ENCODE measurements at places on chromosomes 13 and 19.
A peak's percentile ranks its signal among the peaks of the same experiment; 100 is the strongest.

DNA sequence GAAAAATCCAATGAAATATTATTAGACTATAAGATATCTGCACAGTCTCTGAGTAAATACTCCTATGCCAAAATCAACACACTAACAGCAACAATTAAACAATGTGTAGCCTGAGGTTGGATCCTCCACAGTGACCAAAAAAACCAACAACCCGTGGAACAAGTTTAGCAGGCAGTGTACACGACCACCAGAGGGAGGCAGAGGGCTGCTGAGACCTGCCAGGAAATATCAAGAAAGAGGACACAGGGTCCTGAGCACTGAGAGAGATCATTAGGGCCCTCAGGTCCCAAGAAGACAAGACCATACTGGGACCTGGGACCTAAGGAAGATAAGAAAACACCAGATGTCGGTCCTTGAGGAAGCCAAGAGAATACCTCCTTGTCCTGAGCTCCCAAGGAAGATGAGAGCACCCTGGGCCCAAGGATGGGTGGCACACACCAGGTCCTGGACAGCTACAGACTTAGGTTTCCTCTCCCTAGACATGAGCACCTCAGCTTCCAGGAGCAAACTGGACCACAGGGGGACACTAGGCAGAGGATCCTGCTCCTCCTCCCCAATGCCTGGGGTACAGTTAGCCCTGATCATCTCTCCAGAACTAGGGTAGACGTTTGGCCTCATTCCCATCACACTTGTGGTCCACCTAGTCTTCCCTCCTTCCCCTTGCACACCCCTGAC is 822 bp upstream of the ZNF274 start:
- no peak for DNase-seq

- DNase-seq: peak; percentile 36
Measured at GRCh38 chr13:42272115-42272803, at the start of gene AKAP11. Gene AKAP11, plus strand, starts transcription at chr13:42272152. Its CDS starts 14,197 bp downstream, at chr13:42286349.

DNA sequence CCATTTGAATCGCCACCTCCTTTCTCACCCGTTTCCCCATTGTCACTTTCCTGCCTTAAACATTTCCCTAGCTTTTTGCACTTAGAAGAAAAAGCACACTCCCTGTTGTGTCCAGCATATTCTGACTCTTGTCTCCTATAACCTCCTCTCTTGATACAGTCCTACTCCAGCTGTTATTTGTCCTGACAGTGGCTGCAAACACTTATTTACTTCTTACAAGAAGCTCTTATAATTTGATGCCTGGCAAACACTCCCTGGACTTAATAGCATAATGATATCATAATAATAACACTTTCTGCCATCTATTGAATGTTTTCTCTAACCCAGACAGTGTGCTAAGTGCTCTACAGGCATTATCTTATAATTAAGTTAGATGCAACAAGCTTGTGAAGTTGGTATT is 76.6 kb downstream of the DGKH start:
- DNase-seq: no peak

GRCh38 chr13:85368686-85369085 is 430.5 kb downstream of the SLITRK6 start:
- DNase-seq: no peak

DNA sequence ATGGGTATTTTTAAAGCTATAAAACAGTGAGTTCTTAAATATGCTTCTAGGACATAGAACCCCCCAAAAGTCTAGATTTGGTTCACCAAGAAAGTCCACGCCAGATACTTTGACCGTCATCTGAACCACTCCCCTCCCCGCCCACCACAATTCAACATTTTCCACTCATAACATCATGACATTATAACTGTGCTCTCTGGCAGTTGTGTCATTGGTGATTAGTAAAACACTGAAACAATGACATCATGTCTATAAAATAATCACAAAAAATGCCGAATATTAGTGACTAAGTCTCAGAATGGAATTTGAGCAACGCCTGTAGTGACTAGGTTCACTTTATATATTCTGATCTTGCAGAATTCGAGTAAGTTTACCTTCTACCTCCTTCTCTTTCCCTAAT is 732.3 kb downstream of the FGF9 start:
- no peak for DNase-seq

DNA sequence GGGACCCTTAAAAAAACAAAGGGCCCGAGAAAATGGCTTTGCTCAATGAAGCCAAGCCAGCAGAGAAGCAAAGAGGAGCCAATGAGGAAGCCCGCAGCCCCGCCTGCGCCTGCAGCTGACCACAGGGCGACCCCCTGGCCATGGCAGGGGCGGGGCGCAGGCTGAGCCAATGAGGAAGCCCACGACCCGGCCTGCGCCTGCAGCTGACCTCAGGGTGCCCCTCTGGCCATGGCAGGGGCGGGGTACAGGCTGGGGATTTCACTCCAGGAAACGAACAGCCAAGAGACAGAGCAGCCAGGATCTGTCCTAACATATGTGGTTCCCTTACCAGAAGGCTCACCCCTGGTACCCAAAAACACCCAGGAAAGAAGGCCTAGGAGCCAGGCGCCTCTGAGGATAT is 101.4 kb downstream of the STK24 start:
- no peak for DNase-seq

GRCh38 chr13:24272452-24273161 is 36.8 kb upstream of the C1QTNF9 start:
- no peak for DNase-seq

GRCh38 chr13:61415058-61415721 is 459 bp downstream of the PCDH20 start:
- no peak for DNase-seq

DNA sequence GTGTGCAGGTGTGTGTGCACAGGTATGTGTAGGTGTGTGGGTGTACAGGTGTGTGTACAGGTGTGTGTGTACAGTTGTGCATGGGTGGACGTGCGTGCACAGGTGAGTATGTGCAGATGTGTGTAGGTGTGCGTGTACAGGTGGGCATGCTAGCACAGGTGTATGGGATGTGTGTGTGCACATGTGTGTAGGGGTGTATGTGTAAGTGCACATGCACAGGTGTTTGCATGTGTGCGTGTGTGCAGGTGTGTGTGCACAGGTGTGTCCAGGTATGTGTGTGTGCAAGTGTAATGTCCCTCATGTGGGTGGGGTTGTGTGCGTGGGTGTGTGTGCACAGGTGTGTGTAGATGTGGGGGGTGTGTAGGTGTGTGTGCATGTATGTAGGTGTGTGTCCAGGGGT is 27.5 kb upstream of the TFDP1 start:
- no peak for DNase-seq

GRCh38 chr13:83761631-83762030 is 120.6 kb downstream of the SLITRK1 start:
- no peak for DNase-seq

GRCh38 chr13:77497350-77497749 is 38.2 kb upstream of the SCEL start:
- DNase-seq: no peak

- no peak for DNase-seq
Measured at GRCh38 chr19:16797876-16798275, 31.3 kb upstream of the SIN3B start.

DNA sequence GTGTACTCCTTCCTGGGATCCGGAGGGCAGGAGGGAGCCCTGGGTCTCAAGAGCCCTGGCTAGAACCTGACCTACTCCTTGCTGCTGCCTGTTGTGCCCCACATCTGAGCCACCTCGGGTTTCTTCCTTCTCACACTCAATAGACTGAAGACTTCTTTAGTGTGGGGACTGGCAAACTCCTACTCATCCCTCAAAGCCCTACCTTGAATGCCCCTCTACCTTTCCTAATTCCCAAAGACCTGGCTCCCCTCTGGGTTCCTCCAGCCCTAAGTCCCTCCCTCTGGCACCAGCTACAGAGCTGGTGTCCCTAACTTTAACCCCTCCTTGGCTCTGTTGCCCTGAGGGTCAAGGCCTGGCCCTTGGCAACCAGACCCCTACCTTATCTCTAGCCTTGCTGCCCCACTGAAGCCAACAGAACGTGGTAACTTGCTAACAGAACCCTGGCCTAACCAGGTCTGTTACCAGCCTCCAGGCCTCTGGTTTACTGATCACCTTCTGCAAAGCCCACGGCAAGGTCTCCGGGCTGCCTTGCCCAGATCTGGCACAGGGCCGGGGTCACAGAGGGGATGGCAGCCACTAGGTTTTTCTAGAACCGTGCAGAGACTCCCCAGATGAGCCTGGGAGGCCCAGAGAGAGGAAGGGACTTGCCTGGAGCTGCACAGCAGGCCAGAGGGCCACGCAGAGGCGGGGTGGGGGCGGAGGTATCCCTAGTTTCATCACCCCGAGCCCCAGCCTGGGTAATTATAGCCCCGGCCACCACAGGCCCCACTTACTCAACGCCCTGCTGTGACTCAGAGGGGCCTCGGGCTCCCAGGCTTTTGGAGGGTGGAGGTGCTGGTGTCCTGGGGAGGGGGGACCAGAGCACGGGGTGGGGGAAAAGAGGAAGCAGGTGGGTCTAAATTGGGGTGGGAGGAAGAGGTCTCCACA is 15.3 kb downstream of the ZBTB7A start:
- DNase-seq: peak; percentile 71

DNA sequence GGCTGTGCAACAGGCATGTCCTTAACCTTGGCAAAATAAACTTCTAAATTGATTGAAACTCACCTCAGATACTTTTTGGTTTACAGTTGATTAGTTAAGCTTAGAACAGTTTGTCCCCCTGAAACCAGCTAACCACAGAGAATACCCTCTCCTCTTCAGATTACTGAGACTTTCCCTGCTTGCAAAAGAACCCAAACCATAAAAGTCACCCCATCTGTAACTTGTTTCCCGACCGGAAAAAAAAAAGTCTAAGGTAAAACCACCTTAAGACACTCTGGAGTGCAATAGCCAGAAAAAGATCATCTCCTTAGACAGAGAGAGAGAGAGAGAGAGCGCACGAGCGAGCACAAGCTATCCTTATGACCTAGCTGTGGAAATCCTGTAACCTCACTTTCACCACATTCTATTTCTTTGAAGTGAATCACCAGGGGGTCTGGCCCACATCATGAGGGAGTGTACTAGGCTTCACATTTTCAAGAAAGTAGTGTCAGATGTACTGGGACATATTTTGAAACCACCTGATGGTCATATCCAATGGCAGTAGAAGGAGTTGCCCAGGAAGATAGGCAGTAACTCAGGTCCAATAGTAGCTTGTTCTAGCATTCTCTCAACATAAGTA is 11.1 kb upstream of the GTF2F2 start:
- DNase-seq: no peak

- DNase-seq: no peak
Measured at GRCh38 chr19:34408411-34408810, 4.2 kb downstream of the PDCD2L start.

DNA sequence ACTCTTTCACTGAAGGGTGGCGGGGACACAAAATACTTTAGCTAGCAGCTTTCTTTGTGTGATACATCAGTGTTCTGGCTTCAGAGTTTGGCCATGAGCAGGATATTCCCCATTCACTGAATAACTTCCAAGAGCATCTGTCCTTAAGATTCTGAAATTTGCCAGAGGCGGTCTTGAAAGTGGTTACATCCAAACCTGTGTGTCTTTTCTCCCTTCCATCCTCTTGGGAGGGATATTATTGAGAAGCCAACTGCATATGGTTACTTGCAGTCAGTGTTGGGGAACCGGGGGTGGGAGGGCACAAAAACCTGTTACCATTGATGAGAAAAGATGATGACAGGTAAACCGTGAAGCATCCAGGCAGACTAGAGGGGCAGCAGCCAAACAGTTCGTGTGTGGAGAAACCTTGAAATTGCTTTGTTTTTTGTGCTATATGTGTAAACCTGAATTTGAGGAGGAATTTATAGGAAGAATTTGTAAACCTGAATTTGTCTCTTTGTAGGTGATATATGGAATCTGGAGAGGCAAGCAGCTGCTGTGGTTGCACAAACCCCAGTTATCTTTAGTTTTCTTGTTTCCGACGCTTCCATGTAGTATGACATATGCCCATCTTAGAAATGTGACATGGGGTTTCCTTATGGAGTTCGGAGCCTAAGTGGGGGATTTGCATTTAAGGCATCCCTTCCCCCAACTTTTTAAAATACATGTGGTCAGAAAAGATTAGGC is 104.8 kb downstream of the WDFY2 start:
- DNase-seq: no peak

- DNase-seq: no peak
Measured at GRCh38 chr13:112648966-112649690, 40.7 kb upstream of the ATP11A start.

- peak; percentile 70 for DNase-seq
Measured at GRCh38 chr19:43774103-43774939, 6.5 kb downstream of the KCNN4 start.

- peak; percentile 91 for DNase-seq
Measured at GRCh38 chr19:52601025-52601973, 31.2 kb downstream of the ZNF701 start.

- DNase-seq: no peak
Measured at GRCh38 chr13:26441476-26441875, 116.0 kb upstream of the WASF3 start.

- DNase-seq: no peak
Measured at GRCh38 chr13:44196196-44196751, 177.3 kb upstream of the SERP2 start.

- DNase-seq: no peak
Measured at GRCh38 chr19:48478339-48479256, 9.4 kb downstream of the CYTH2 start.

DNA sequence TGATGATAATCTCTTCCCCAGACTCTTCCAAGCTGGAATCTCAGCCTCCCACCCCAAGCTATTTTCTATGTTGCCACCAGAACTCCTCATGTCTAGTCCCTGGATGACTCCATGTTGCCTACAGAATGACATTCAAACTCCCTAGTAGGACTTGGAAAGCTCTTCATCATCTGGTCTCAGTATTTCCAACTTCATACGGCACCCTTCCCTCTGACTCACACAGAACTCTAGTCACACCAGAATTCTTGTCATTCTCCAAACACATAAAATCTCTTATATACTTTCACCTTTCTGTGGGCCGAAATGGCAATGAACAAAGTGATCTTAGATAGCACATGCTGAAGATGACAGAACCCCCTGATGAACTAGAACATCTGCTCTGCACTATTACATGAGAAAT is 86.2 kb downstream of the CAB39L start:
- peak; percentile 64 for DNase-seq

GRCh38 chr13:23992781-23993679 is 95.7 kb upstream of the C1QTNF9B start:
- DNase-seq: no peak

- no peak for DNase-seq
Measured at GRCh38 chr13:32210101-32210500, 105.1 kb downstream of the ZAR1L start.
